ENCODE measurements at places on chromosomes 7 and 10.

GRCh38 chr7:129298268-129298893 is 73.6 kb downstream of the AHCYL2 start:
- DNase-seq, result peak; percentile 26

GRCh38 chr7:83413424-83413823 is 235.5 kb downstream of the SEMA3E start:
- no peak for DNase-seq

GRCh38 chr10:13006037-13006436 is 4.5 kb upstream of the CCDC3 start:
- DNase-seq, result no peak

DNA sequence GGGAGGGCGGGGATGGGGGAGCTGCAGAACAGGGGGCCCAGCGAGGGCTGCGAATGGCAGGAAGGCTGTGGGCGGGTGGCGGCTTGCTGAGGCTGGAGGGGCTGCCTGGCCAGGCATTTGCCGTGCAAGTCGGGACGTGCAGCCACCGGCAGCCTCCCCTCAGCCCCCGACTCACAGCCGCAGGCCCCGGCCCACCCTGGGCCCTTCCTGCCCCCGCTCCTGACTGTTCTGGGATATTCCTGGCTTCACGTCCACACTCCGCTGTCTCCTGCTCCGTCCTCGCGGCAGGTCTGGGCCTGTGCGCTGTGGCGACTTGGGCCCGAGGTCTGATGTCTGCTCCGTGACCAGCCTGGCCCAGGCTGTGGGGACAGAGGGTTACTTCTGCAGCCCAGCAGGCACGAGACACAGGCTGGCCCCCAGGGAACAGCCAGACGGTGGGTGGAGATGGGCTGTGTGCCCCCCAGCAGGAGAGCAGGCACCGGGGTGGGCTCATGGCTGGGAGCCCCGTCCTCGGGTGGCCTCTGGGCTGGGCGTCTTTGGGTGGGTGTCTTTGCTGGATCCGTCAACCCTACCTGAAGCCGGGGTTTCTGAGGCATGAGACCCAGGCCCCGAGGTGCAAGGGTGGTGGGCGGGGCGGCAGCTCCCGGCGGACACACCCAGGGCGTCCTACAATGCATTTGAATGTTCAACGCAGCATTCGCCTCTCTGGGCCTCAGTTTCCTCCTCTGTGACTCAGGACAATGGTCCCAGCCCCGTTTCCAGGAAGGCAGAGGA is 86.5 kb downstream of the FOXL3 start:
- DNase-seq, result no peak

DNA sequence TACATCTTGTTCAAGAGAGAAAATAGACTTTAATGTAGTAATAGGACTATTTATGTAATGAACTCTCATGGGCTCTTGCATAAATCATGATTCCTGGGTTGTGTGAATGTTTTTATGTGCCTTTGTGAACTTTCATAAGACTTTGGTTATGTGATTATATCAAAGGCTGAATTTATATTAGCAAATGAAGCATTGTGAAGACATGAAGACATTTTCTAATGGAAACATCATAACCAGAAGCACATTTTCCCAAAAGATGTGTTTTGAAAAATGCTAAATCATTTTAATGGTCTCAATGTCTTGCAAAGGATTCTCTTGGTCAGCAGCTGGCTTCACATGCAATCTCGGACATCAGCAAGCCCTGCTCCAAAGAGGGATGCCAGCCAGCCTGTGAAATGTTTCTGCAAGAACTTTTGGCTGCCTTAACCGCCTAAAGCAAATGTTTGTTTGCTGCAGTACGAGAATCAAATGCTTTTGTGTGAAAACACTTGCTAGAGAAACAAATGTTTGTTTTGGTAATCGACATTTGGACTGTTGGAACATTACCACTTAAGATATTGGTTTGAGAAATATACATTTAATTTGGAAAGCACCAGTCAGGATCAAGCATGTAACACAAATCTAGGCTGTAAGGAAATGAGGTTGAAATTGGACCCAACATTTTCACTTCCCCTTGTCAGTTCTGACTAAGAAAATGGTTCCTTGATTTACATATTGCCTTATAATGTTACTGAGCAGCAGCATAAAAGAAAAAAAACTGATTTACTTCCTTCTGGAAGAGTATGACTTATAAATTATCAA is 102.1 kb downstream of the RTKN2 start:
- DNase-seq, result no peak

- DNase-seq, result no peak
Measured at GRCh38 chr7:92244808-92245486, 767 bp downstream of the KRIT1 start.

- DNase-seq, result no peak
Measured at GRCh38 chr7:31084226-31084625, 32.1 kb downstream of the ADCYAP1R1 start.

- DNase-seq, result no peak
Measured at GRCh38 chr7:36607721-36608095, 116.6 kb downstream of the AOAH start.

DNA sequence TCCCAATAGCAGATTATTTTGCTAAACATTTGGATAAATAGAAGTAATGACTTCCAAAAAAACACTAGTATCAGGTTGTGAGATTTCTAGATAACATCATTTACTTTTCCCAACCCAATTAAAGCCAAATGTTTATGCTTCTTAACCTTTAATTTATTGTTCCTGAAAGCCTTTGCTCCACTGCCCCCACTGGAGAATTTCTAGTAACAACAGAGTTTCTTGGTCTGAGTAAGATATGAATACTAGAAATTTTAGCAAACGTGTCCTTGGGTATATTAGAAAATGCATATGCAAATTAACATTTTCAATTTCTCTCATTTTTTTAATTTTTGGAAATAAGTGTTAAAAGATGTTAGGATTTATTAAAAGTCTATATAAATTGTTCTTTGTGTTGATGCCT is 958.0 kb upstream of the PHF14 start:
- DNase-seq, result no peak

DNA sequence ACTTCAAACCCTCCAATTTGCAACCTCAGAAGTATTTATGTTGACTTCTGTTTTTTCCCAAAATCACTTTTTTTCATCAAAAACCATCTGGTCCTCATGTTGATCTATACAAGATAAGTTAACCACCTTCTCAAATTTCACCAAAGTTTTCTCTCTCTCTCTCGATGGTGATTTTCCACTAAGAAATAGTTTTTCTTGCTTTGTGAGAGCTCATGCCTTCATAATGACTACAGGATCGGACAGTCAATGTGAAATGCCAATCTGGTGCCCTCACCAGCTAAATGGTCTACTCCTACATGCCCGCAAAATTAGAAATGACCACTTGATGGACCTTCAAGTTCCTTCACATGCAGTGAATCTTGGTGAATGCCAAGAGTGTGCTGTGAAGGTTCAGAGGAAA is 40.4 kb downstream of the CNNM1 start:
- no peak for DNase-seq

- DNase-seq, result no peak
Measured at GRCh38 chr10:119393421-119393820, 149.1 kb downstream of the RGS10 start.

DNA sequence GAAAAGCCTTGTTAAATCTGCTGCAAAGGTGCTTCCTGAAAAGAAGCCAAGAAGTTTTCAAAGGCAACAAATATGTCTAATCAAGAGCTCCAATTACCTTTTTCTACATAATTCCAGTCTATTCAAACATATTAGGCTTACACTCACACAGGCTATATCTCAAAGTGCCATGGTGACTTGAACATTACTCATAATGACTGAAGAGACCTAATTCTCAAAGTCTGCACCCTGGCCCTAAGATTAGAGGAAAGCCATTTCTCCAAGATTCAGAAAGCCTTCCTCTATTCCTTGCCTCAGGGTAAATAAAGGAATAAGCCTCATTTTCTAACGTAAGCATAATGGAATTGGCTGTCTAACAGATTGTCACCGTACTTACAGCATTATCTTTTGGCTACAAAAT is 78.3 kb upstream of the THSD7A start:
- DNase-seq, result no peak

- no peak for DNase-seq
Measured at GRCh38 chr10:77398986-77399755, 238.4 kb downstream of the KCNMA1 start.

- no peak for DNase-seq
Measured at GRCh38 chr10:49844775-49845595, 82.9 kb upstream of the OGDHL start.

GRCh38 chr10:46290101-46290886 is 3.5 kb downstream of the ANTXRL start:
- no peak for DNase-seq

- DNase-seq, result no peak
Measured at GRCh38 chr10:46514899-46515298, 41.6 kb downstream of the GPRIN2 start.

DNA sequence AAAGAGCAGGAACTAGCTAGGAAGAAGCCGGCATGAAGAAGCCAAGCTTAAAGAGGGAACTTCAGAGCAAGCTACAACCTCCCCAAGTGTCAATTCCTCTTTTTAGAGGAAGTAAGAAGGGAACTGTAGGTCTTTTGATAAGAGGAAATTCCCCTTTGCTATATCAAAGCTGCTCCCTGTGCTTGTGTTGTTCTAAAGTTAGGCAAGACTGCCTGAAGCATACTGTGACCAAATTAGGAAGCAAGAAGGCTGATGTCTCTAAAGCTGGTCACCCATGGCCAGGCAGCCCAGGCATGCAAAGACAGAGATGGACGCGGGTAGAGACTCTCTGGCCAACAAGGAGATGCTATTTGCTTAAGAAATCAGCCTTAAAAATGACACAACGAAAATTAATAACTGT is 87.9 kb downstream of the RNF216 start:
- DNase-seq, result no peak

GRCh38 chr7:71886046-71886445 is 526.1 kb downstream of the CALN1 start:
- DNase-seq, result no peak

- no peak for DNase-seq
Measured at GRCh38 chr7:130904792-130905191, 170.8 kb upstream of the KLF14 start.

GRCh38 chr7:120215654-120216053 is 57.3 kb upstream of the KCND2 start:
- DNase-seq, result no peak

DNA sequence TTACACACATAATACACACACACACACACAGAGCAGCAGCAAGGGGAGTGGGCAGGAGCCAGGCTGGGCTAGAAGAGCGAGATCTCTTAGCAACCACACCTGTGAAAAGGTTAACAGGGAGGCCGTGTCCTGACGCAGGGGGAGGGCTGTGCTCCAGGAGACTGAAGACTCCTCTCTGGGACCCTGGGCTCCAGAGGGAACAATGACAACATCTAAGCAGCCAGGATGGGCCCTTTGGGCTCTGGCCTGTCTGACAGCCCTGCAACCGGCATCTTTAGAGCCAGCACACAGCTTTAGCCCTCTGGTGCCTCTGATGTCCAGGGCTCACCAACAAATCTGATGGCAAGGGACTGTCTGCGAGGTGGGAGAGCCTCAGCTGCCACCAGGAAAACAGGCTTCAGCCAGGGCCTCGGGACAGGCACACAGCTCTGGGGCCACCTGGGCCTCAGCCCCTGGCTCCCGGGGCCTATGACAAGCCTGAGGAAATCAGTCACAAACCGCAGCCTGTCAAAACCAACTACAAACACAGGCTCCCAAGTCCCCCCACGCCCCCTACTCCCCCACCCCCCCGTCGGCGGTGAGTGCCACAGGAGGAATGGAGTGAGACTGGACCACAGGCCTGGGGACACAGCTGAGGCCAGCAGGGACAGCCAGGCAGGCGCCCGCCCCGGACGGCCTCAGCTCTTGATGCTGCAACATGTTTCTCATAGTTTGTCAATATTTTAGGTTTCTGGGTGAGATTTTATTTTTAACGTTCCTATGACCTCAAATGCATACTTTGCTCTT is 102.8 kb downstream of the TNS3 start:
- DNase-seq, result no peak

GRCh38 chr7:26200038-26200443 is 505 bp downstream of the HNRNPA2B1 start:
- DNase-seq, result peak; percentile 77

- DNase-seq, result no peak
Measured at GRCh38 chr7:75704928-75705327, 33.8 kb downstream of the HIP1 start.

DNA sequence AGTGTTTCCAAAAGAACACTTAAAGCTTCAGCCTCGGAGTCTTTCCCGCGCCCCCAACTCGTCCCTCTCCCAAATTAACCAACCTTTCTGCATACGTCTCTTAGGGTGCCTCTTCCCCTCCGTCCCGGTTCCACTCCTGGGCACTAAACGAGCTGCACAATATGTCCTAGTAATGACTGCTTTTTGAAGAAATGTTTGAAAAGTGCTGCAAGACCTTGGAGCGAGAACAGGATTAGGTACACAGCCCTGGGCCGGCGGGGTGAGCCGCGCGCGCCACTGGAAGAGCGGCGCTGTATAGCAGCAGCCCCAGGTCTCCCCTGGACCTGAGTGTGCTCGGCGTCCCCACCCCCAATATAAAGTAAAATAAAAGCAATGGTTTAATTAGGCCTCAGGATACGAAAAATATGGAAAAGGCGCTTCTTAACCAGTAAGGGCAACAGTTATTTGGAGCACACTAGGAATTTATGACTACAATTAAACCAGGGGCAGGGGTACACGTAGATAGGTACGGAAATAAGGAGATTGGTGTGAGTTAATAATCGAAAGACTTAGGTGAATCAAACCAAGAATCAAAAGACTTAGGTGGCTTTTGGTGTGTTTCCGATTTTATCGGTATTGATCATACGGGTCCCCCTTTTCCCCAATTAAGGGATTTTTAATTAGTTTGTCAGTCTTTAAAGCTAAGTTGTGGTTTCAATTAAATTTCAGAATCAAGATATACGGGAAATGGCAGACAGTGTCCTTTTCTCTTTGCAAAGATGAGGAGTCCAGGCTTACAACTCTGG is 1.9 kb downstream of the TET1 start:
- DNase-seq, result no peak

GRCh38 chr10:79050896-79051555 is 17.7 kb upstream of the ZMIZ1 start:
- no peak for DNase-seq

- no peak for DNase-seq
Measured at GRCh38 chr7:18610331-18610948, 114.9 kb downstream of the HDAC9 start.

GRCh38 chr7:18208921-18209320 is 181.3 kb upstream of the PRPS1L1 start:
- DNase-seq, result no peak

GRCh38 chr7:92498557-92498956 is 20.8 kb upstream of the ERVW-1 start:
- DNase-seq, result no peak

GRCh38 chr7:19442016-19442785 is 266.6 kb downstream of the POLR1F start:
- no peak for DNase-seq

DNA sequence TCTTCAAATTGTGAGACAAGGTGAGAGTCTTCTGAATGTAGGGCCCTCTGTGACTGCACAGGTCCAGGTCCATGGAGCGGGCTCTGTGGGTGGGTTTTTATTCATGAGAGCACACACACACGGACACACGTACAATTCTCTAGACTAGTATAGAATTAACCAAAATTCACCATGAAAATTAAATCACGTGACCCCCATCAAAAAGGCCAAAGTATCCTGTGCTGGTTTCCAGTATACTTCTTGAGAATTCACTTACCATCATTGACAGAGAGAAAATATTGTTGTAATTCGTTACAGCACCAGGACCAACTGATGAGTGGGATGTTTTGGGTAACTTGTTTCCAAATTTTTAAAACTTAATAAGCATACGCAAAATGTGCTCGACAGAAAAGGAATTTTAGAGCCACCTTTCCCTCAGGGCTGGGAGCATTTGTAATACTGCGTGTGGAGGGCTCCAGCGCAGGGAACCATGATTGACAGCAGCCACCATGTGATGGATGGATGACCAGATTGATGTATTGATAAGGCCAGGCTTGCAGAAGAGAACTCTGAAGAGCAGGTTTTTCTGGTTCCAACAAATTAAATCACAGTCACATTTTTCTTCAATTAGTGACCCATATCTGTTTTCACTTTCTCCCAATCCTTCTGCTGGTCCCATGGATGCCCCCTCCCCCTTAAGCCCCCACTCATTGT is 14.9 kb upstream of the DNTT start:
- no peak for DNase-seq

Data from stimulated activated CD4-positive, alpha-beta T cell treated with anti-CD3 and anti-CD28 coated beads, Interleukin-1b, Interleukin-23, amount 100 ng/mL, for 48 hours (primary cell).